Fibroblast of gingiva (primary cell): ENCODE measurements at places on chromosomes 4 and X.
A peak's percentile ranks its signal among the peaks of the same experiment; 100 is the strongest.

DNA sequence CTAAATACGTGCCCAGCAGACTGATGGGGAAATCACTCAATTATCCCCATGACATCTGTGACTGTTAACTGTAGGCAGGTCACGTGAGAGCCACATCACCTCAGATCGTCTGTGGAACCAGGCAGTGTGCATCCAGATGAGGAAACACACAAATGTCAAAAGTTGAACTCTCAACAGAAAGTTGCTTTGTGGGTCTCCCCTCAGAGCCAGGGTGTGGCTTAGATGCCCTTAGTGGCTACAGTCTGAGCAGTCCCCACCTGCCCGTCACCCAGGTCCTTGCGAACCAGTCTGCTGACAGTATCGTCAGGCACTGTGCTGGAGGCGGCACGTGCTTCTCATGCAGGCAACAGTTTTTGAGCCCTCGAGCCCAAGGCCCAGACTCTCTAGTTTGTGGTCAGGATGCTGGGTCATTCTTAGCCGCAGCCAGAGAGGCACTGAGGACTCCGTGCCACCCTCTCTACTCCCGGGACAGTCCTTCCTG lies 10.8 kb downstream of the TMEM187 start:
- no peak for DNase-seq

GRCh38 chr4:156578713-156579112 lies 392.9 kb downstream of the PDGFC start:
- no peak for DNase-seq

- peak; percentile 6 for DNase-seq
These were observed 814 bp upstream of the MMAA start for GRCh38 chr4:145618210-145618931.

DNA sequence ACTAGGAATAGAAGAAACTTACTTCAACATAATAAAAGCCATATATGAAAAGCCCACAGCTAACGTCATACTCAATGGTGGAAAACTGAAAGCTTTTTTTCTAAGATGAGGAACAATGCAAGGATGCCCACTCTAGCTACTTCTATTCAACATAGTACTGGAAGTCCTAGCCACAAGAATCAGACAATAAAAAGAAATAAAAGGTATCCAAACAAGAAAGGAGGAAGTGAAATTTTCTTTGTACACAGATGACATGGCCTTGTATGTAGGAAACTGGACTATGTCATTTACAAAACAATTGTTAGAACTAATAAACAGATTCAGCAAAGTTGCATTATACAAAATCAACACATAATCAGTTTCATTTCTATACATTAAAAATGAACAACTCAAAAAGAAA lies 25.5 kb upstream of the NXT2 start:
- no peak for DNase-seq

DNA sequence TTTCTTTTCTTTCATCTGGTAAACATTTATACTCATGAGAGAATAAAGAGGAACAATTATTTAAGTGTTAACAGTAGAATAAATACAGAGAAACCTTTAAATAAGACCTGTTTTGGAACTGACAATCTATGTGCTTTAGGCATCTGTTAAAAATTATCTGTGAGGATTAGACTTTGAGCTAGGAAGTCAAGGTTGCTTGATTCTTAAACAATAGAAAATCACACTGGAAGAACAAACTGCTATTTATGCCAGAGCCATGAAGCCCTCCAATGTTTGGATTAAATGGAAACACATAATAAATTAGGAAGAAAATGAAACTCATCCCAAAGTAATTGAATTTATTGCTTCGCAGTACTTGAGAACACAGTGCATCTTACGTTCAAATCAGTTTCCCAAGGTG lies 207.2 kb upstream of the NPY2R start:
- no peak for DNase-seq

GRCh38 chrX:23118890-23119527 lies 119.2 kb downstream of the DDX53 start:
- no peak for DNase-seq

GRCh38 chrX:112636288-112636687 lies 43.5 kb downstream of the LHFPL1 start:
- peak; percentile 42 for DNase-seq

DNA sequence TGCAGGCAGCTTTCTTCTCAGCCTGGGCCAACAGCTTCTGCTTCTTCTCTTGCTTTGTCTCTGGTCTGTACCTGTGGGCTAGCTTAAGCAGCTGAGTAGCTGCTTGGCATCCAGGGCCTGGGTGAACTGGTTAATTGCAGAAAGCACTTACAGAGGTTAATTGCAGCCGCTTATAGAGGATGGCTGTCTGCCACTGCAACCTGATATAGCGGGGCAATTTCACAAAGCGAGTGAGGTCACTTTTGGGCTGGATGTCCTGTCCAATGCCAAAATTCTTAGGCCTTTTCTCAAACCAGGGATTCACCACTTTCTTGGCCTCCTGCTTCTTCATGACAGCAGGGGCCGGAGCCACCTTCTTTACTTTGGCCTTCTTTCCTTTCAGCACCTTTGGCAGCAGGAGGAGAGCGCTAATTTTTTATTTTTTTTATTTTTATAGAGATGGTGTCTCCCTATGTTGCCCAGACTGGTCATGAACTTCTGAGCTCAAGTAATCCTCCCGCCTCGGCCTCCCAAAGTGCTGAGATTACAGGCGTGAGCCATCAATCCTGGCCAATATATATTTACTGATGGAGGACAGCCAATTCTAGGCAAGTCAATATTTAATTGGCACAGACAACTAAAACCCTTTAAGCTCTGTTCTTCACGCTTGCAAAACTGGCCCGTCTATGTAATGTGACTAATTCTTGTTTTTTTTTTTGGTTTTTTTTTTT lies 61.0 kb downstream of the ENOPH1 start:
- DNase-seq = peak; percentile 30

GRCh38 chr4:152666946-152667345 lies 12.9 kb downstream of the TMEM154 start:
- no peak for DNase-seq

- no peak for DNase-seq
These were observed 23.4 kb downstream of the PGAM4 start for GRCh38 chrX:77945910-77946545.

DNA sequence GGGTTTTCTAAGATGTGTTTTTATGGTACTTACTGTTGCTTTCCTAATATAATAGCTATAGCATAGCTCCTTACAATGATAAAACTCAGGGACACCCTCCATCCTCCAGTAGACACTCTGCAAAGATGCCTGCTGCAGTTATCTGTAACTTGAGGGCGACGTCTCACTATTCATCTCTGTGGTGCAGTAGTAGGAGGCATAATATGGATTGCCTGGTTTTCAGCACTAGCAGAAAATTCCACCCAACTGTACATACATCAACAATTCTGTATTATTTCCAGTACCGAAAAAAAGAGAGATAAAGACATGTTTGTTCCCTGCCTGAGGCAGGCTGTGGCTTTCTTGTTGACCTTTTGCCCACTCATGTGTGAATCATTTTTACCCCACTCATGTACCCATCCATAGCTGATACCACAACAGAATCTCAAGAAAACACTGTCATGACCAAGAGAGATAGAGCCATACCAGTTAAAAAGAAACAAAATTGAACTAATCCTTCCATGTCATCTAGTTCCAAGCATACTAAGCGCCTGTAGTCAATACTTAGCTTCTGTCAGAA lies 220.1 kb downstream of the RAB28 start:
- DNase-seq = no peak

DNA sequence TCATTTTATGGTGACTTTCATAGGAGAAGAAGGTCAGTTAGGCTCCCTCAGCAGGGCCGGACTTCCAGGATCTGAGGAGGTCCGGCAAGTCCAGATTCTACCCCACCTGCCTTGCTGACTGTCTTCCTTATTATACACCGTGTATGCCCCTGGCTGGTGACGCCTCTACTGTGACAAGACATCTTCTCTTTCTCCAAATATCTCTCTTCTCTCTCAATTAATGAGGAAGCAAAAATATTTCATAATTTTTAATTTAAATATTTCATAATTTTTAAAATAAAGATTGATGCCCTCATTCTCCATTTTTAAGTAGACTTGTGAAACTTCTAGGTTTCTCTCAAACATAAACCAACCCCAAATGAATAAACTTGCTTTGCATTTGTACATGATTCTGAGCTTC lies 202.5 kb downstream of the NSUN7 start:
- DNase-seq = no peak

DNA sequence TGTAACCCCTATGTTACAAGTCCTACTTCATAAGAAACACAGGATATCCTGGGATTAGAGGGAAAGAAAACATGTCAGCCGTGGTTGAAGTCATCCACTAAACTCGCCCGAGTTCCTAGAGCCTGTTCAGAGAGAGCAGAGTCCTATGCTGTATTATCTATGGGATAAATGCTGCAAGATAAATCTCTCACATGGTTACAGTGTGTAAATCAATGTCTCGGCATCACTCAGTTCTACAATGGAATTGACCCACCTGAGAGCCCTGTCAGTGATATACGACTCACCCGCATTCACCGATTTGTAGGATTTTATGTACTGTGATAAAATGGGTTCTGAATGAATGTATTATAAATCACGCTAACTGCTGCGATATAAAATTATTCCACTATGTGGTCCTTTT lies 127.8 kb upstream of the ANXA3 start:
- DNase-seq = no peak
